Suppressor macrophage (primary cell): ENCODE measurements at places on chromosomes 12 and 14.

DNA sequence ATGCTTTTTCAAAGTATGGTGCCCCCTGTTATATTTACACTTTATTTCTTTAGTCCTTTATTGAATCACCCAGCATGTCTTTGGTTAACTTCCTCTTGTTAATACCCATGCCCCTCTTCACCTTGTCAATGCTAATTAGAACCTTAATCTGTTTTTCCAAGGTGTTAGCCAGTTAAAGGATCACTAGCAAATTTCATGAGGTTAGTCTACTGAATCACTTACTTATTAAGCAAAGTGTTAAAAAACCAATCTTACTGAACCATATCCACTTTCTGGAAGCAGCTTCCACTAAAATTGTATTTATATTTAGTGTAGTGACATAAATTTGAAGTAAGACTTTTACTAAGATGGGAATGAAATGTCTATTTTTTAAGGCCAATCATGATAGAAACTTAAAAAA, 27.9 kb downstream of the TAOK3 start:
- no peak for DNase-seq

GRCh38 chr14:50040401-50040775, 76.0 kb downstream of the VCPKMT start:
- peak; percentile 71 for DNase-seq

DNA sequence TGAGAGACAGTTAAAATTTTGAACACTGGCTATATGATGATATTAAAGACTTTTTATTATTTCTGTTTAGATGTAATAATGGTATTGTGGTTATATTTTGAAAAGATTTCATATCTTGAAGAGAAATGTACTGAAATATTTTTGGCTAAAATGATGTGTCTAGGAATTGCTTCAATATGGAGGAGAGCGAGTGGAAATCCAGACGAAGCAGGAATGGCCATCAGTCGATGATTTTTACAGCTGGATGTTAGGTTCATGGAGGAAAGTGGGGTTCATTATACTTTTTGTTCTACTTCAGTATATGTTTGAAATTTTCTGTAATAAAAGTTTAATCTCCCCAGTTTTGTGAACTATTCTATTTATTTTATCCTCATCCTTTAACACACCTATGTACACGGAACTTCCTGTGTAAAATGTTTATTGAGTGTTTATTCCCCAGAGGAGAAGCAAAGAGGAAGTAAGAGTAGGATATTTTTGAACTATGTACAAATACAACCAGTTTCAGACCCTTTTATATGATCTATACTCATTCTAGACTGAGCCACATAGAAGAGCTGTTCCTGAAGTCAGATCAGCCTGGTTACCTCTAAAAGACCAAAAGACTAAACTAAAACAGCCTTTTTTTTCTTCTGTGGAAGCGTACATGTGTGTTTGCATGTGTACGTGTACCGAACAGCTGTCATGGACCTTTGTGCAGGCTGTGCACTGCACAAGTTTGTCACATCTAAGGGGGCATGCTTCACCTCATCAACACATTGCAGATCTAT, 211.0 kb upstream of the NUDT4 start:
- DNase-seq, result no peak

- no peak for DNase-seq
Measured at GRCh38 chr12:16076970-16077522, 165.9 kb downstream of the DERA start.

GRCh38 chr14:71610797-71611196, 321.4 kb upstream of the RGS6 start:
- no peak for DNase-seq

DNA sequence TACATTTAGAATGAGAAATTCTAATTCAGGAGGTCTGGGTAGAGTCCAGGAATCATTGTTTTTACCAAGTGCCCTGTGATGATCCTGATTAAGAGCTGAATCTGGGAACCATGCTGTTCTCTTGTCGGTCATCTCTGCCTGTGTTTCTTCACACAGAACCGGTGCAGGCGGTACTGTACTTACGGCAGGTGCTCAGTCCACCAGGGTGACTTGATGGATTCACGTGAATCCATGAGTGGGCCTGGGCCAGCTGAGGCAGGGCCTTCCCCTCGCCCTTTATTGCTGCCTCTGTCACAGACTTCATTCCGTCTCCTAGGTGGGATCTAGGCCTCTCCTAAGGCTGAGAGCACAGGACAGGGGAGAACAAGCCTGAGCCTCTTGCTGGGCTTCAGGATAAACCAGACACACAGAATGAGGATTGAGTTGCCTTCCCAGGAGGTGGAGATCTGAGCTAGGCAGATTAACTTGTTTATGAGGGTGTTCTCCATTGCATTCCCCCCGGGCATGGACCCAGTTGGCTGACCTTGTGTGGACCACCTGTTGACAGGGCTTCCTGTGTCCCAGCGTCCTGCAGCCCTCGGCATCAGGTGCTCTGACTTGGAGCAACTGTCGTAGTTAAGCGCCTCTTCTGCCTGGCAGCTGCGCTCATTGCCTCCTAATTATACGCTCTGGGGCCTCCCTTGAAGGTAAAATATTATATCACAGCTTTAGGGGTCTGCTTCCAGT, 42.1 kb downstream of the B4GALNT3 start:
- DNase-seq, result no peak

DNA sequence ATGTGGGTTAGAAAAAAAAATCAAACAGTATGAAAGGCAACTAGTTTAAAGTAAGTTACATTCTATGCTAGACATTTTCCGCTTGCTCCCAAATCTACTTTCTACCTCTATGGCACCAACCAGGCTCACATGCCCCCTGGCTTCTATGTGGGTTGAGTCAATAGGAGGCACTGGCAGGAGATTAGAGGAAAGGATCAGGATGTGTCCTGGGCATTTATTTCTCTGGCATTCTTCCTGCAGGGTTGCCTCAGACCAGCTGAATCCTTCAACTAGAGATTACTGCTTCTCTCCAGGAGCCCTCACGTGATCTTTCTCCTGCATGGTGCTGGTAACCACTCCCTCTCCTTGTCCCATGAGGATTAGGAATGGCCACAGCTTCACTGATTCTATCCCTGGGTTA, 14.9 kb upstream of the CCDC60 start:
- no peak for DNase-seq

- no peak for DNase-seq
Measured at GRCh38 chr12:131001493-131001892, 47.8 kb downstream of the ADGRD1 start.

DNA sequence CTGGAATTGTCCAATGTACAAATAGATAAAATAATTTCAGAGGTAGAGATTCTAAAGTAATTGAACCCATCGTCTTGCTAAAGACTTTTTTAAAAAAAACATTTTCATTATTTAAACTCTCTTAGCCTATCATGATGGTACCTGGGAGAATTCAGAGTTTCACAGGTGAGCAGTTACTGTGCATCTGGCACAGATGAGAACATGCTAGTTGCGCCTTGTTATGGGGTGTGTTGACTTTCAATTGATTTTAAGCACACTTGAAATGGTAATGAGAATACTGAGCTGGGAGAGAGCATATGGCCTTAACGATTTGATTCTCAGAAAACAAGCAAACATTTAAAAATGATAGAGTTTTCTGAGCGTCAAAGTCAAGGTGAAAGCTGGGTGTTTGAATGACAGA, 66.6 kb downstream of the FLRT2 start:
- DNase-seq, result no peak

- no peak for DNase-seq
Measured at GRCh38 chr14:53545217-53545616, 392.1 kb upstream of the DDHD1 start.

DNA sequence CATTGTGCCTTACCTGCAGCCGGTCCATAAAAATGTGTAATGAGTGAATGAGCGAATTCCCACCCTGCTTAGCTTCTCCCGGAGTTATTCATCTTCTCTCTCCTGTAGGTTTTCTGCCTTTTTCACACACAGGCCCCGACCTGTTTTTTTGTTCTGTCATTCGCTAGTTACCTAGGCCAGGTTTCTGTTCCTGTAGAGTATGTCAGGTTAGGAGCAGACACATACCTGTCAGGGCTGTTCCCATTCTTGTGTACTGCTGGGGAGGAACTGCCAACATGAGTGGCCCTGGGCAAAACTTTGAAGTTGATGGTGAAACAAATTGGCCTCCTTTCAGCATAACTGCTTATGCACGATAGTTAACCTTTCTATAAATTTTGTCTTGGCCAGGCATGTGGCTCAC, 140.1 kb downstream of the SYNE2 start:
- no peak for DNase-seq

DNA sequence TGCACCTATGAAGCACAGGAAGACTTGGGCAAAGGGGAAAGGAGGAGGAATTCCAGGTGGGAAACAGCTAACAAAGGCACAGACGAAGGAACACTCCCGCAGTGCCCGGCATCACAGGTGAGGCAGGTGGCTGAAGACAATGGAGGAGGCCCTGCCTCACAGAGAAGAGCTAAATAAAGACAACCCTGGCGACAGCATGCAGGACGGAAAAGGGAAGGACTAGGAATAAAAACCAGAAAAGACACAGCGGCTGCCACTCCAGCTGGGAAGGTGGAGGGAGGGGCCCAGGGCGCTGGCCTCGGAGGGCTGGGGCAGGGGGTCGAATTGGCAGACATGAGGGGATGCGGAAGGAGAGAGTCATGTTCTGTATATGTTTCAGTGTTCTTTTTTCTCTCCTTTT, 43.0 kb upstream of the ANO2 start:
- no peak for DNase-seq

DNA sequence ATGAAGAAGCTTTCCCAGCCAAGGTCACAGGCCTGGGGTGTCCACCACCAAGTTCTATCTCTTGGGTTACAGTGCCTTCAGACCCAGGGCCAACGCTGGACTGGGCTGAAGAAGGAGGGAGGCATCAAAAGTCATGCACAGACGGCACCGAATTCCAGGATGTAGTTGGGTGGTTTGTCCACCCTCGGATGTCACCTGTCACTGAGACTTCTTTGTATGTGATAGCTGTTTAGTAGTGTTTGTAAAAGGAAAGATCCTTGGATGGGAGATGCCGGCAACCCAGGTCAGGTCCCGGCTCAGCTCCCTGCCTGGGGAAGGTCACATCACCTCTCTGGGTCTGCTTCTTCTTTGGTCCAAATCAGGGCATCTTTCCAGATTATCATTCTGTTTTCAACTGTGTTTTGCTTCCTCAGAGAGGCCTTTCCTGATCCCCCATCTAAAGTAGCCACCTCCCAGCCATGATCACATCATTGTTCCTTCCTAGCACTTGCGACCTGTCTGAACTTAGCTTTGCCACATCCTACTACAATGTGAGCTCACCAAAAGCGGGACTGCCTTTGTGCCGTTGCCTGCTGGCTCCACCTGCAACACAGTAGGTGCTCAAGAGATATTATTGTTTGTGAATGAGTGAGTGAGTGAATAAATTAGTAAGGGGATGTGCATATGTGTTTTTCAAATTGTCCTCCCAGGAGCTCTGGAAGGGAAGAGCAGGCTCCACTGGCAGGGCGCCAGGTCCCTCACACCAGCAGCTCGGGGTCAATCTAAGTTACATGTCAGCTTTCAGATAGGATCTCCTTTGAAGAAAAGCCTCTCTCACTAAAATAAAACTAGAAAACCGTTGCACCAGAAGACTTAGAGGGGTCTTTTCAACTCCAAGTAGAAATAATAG, 2.1 kb downstream of the TSPAN11 start:
- no peak for DNase-seq

DNA sequence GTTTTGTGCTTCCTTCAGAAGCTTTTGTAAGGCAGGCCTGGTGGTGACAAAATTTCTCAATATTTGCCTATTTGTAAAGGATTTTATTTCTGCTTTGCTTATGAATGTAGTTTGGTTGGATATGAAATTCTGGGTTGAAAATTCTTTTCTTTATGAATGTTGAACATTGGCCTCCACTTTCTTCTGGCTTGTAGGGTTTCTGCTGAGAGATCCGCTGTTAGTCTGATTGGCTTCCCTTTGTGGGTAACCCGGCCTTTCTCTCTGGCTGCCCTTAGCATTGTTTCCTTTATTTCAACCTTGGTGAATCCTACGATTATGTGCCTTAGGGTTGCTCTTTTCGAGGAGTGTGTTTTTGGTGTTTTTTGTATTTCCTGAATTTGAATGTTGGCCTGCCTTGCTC, 58.2 kb downstream of the NUBPL start:
- no peak for DNase-seq

DNA sequence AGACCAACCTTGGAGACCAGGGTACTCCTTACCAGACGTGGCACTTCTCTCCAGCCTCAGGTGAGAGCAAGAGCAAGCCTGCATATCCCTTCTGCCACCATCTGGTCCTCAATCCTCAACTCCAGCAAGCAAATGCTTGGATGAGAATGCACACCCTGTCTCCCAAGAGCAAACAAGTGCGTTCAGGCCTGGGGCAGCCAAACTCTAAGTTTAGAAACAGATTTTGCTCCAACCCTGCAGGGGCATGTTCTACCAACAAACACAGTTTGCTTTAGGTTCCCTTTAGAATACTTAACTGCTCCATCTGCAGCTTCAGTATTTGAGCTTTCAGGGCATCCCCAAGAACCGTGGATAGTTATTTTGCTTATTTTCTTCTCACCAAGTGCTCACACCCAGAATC, 55.9 kb upstream of the FICD start:
- no peak for DNase-seq

DNA sequence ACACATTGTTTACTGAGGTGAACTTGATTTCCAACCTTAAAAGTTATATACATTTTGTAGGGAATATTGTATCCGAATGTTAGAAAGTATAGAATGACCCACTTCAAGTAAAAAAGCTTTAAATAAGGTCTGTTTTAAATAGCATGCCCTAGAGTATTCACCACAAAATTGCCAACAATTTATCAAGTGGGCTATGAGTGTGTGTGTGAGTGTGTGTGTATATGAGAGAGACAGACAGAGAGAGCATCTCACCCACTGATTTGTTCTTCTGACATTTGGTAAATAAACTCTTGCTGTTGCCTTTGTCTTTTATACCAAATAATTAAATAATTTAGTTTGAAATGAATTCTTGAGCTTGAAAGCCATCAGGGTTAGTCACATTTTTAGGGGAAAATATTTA, 29.8 kb upstream of the RAP1B start:
- DNase-seq, result no peak

DNA sequence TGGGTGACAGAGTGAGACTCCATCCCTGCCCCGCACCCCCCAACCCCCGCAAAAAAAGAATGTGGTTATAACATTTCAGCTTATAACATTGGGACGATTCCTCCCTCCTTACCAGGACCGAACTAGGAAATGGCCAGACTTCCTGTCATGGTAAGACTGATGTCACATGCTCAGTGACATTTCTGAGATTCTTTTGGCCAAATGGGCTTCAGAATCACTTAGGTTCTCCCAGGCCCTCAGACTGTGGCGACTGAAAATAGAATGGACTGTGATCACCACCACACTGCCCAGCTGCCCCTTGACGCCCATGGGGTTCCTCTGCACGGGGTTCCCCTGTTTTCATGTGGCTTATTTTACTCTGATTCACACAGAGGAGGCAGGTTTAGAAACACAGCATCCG, 115.0 kb upstream of the EVL start:
- DNase-seq, result no peak
